ENCODE measurements at places on chromosomes 5 and 9.

GRCh38 chr9:94212531-94212930, 46.6 kb upstream of the ZNF169 start:
- DNase-seq: no peak

DNA sequence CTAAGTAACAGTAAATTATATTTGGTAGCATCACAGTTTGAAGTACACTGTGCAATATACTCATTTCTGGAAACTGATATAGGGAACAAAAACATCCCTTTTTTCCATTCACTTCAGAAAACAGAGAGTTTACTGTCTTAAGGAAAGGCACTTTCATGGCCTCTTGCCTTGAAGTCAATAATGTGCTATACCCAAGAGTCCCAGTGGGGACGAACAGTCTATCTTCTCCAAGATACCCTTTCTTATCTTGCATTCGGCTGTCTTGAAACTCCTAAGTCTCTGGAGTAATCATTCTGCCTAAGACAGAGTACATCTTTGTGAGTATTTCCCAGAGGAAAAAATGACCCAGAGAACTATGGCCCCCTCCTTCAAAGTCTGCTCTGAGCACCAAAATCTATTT, 107.1 kb downstream of the SLC1A3 start:
- no peak for DNase-seq

DNA sequence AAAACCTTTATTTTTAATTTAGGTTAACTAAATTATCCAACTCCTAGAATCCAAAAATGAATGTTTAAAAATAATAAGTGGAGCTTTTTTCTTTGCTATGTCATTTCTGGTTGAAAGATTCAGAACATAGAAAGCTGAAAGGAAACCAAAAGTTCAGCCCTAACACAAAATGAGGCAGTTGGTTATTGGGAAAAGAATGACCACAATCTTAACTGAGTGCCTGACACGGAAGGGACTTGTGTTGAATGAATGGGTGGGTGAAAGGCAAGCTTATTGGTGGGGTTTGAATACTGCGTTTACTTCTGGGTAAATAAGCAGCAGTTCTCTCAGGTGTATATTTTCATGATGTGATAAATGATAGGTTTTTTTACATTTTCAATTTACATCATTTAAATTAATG, 243.5 kb downstream of the IRX1 start:
- DNase-seq: no peak

- DNase-seq: no peak
Observed at GRCh38 chr9:22124263-22125011, 115.3 kb upstream of the CDKN2B start.

DNA sequence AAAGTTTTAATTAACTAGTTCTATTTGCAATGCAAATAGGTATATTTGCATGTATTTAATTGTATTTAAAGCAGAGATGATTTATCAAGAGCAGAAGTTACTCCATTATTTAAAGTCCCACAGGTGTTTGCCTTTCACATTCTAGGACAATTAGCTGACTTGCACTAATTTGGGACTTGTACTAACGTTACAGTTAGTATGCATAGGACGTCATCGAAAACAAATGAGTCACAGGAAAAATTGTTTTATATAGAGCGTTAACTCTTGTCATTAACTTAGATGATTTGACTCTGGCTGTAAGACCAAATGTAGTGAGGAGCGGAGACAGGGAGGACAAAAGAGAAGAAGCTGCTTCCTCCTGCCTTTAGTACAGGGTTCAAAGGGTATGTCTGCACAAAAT, 126.1 kb upstream of the IFNE start:
- DNase-seq: no peak

DNA sequence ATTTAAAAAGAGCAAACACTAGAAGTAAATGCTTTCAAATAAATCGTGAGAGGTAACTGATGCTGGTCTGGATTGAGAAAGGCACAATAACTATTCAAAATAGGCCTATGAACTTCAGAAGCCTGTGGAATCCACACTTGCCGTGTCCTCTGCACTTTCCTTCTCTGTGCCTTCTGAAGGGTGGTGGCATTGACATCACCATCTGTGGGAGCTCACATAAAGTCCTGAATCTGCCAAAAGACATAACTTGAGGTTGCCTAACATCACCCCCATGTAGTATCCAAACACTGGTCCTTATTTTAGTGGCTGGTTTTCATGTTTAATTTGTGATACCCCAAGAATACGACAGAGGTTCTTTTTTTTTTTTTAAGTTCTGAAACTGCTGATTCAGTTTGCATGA, 59.8 kb downstream of the IRF1 start:
- DNase-seq: no peak

All from stimulated activated CD8-positive, alpha-beta memory T cell treated with anti-CD3 and anti-CD28 coated beads, Interleukin-7, amount 100 ng/mL, for 1 hour (primary cell).